K562 (cell line): ENCODE measurements at places on chromosomes 3 and 15. TPM values are rescaled to one million over a fixed set of nuclear protein-coding genes. Genes with fewer than 3 reads are reported as not detected.

GRCh38 chr3:71152892-71153265, 430.6 kb downstream of the FOXP1 start:
- no peak overlapping the region for H3K27ac ChIP-seq
- no peak overlapping the region for H3K4me3 ChIP-seq
- no peak for DNase-seq
- H3K27me3 ChIP-seq: no peaks in the 10 kb centered on the region
- H3K36me3 ChIP-seq: no peaks in the 10 kb centered on the region

DNA sequence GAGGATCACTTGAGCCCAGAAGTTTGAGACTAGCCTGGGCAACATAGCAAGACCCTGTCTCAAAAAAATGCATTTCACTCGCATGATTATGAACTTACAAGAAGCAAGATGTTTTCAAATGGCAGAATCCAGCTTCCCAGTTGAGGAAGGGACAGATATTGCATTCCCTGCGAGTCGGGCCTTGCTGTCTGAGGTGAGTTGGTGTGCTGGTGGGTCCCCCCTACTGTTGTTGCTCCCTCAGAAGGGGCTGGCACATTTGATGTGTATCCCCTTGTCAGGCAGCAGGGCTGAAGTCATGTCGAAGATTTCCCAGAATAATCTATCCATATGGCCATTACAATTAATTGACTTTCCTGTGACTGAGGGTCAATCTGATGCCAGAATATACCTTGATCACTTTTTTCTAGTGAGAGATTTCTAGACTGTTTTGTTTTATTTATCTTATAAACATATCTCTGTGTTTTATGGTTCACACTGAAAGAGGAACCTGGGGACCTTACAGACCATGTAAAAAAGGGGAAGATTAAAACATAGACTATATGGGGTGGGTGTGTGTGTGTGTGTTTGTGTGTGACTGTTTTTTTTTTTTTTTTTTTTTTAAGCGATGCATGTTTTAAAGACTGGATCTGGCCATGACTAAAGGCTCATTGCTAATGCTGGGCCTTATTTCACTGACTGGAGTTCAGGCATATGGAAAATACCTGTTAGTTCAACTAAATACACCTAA, 112.1 kb upstream of the MRPS22 start:
- no peak for DNase-seq
- H3K27ac ChIP-seq: no peak overlapping the region
- H3K4me3 ChIP-seq: no peak overlapping the region
- no peaks in the 10 kb centered on the region for H3K27me3 ChIP-seq

GRCh38 chr15:81959196-81959595, 86.6 kb downstream of the MEX3B start:
- no peaks in the 10 kb centered on the region for H3K27me3 ChIP-seq
- H3K4me1 ChIP-seq: peaks cover 26% of the 10 kb centered on the region
- no peak overlapping the region for H3K27ac ChIP-seq
- H3K36me3 ChIP-seq: no peaks in the 10 kb centered on the region
- DNase-seq: no peak
- no peak overlapping the region for H3K4me3 ChIP-seq

- H3K27ac ChIP-seq: no peak overlapping the region
- no peaks in the 10 kb centered on the region for H3K4me1 ChIP-seq
- H3K36me3 ChIP-seq: no peaks in the 10 kb centered on the region
- peaks cover 4% of the 10 kb centered on the region for H3K27me3 ChIP-seq
Observed at GRCh38 chr3:133448478-133449122, 48.7 kb downstream of the BFSP2 start.

DNA sequence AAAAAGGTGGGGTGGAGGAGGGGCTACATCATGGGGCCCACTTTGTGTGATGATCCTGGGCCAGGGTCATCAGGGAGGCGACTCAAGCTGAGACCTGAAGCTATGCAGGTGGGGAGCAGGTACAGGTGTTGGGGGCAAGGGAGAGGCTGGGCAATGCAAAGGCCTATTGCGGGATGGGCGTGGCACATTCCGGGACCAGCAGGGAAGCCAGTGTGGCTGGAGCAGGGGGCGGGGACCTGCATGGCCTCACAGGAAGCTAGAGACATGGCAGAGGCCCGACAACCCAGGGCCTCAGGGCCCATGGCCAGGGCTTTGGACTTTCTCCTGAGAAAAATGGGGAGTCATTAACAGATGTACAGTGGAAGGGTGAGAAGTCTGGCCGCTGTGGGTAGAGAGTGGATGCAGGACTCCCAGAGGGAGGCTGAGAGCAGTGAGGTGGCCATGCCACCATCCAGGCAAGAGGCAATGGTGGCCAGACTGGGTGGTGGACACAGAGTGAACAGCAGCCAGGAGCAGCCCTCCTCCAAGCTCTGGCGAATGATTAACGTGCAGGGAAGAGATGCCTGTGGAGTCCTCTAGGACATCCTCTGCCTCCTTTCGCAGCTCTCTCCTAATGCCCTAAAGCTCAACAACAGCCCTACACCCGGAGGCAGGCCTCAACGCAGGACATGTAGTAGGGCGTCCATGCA, 122.6 kb upstream of the ATP2B2 start:
- H3K27me3 ChIP-seq: peaks cover 9% of the 10 kb centered on the region; the same call in 2 of the 3 replicates
- DNase-seq: no peak
- no peaks in the 10 kb centered on the region for H3K4me1 ChIP-seq
- no peak overlapping the region for H3K27ac ChIP-seq
- H3K4me3 ChIP-seq: no peak overlapping the region

- no peaks in the 10 kb centered on the region for H3K36me3 ChIP-seq
- no peak overlapping the region for H3K4me3 ChIP-seq
- DNase-seq: no peak
- H3K27me3 ChIP-seq: peaks cover 53% of the 10 kb centered on the region
- H3K4me1 ChIP-seq: peaks cover 17% of the 10 kb centered on the region
- no peak overlapping the region for H3K27ac ChIP-seq
Observed at GRCh38 chr15:92714077-92714476, 58.5 kb upstream of the FAM174B start.

- DNase-seq: no peak
- no peak overlapping the region for H3K4me3 ChIP-seq
- H3K4me1 ChIP-seq: peaks cover 3% of the 10 kb centered on the region; the same call in 1 of the 2 replicates
- no peak overlapping the region for H3K27ac ChIP-seq
- peaks cover 58% of the 10 kb centered on the region for H3K27me3 ChIP-seq
- no peaks in the 10 kb centered on the region for H3K36me3 ChIP-seq
Observed at GRCh38 chr15:66212563-66212921, 41.0 kb downstream of the MEGF11 start.

DNA sequence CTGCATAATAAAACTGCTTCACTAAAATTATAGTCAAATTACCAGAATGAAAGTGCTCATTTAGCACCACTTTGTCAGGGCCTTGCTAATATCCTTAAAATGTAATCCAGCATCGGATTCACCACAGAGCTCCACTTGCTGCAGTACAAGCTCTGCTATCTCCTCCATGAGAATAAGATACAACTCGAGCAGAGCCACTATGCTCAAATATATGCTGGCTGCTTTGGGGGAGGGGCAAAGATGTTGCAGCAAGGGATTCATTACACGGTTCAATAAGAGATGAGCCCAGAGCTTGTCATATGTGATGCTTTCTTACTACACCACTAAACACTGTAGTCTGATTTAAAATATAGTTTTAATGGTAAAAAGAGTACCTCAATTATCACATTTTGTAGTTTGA, 72.2 kb downstream of the DLG1 start:
- H3K36me3 ChIP-seq: no peaks in the 10 kb centered on the region; the same call in 2 of the 3 replicates
- no peak for DNase-seq
- no peak overlapping the region for H3K27ac ChIP-seq
- peaks cover 12% of the 10 kb centered on the region; the same call in 2 of the 3 replicates for H3K4me1 ChIP-seq

GRCh38 chr3:70231266-70231701, 81.2 kb downstream of the MDFIC2 start:
- no peaks in the 10 kb centered on the region for H3K4me1 ChIP-seq
- no peak overlapping the region for H3K4me3 ChIP-seq
- no peak for DNase-seq
- no peak overlapping the region for H3K27ac ChIP-seq
- H3K36me3 ChIP-seq: no peaks in the 10 kb centered on the region

- H3K4me1 ChIP-seq: no peaks in the 10 kb centered on the region; the same call in 1 of the 2 replicates
- no peaks in the 10 kb centered on the region for H3K36me3 ChIP-seq
- no peaks in the 10 kb centered on the region for H3K27me3 ChIP-seq
- DNase-seq: no peak
Observed at GRCh38 chr3:172511783-172512762, 11.2 kb downstream of the TNFSF10 start.

DNA sequence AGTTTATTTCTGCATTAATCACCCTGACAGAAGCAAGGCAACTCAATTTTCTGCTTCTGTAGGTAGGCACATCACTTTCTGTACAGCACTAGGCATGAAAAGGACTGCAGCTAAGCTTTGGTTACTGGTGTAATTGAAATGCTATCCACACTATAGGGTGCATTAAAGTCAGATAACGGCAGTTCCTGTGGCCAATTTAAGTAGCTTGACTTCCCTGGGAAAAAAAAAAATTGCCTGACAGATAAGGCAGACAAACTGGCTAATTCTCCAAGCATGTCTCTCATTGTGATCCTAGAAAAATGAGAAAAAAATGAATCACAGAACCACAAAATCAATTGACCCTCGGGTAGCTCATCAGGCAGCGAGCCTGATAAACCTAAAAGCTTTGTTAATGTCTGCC, 151.4 kb downstream of the MEIS2 start:
- no peaks in the 10 kb centered on the region for H3K27me3 ChIP-seq
- DNase-seq: no peak
- H3K4me1 ChIP-seq: peaks cover 31% of the 10 kb centered on the region
- peaks cover 24% of the 10 kb centered on the region for H3K36me3 ChIP-seq
- H3K4me3 ChIP-seq: no peak overlapping the region

DNA sequence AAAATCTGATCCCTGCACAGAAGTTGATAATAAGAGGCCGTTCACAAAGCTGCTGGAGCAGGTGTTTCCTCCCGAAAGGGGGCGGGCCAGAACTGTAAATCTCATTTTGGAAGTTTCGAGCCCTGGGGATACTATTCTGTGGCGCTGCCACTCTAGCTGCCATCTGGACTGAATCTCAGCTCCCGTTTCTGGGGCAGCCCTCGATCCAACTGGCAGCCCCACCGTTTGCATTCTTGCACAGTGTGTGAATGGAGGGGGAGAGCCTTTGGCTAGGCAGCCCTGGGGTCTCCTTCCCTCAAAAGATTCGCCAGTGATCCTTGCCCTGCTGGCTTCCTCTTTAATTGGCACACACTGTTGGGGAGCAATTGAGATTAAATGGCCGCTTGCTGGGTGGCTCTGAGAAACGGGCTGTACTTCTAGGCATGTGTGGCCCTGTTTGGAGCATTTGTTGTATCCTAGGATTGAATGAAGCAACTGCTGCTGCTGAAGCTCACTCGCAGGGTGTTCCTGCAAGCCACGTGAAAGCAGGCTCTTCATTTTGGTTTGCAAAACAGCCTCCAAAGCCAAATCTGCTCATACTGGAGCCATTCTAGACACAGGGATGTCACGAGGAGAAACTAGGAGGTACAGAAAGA, 57.2 kb upstream of the TOPAZ1 start:
- H3K36me3 ChIP-seq: no peaks in the 10 kb centered on the region
- peaks cover 2% of the 10 kb centered on the region; the same call in 1 of the 3 replicates for H3K27me3 ChIP-seq
- no peak overlapping the region for H3K27ac ChIP-seq
- H3K4me1 ChIP-seq: no peaks in the 10 kb centered on the region

DNA sequence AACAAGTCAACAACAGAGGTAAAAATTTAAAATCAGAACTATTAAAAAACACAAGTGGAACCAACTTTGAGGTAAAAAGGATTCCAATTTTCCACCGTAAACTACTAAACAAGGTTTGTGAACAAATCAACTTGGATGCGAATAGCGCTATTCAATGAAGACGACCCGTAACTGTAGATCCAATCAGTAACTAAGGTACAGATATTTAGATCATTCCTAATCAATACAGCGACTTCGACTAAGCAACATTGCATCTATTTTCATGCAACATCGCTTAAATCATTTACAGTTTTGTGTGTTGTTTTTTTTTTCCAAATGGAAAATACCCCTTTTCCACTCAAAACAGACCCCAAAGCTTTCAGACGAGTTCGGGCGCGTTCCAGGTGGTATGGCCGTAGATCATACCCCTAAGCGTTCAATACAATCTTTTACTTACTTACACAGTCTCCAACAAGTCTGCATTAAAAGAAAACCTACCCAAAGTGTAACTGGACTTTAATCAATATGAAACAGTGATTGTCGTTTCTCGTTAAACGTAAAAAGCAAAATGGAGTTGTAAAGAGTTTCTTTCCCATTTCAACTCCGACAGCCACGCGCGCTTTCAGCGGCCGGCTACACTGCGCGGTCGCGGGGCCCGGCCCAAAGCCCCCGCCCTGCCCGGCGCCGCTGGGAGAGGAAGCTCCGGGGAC, 786 bp downstream of the RHOA start:
- H3K36me3 ChIP-seq: peaks cover 28% of the 10 kb centered on the region; the same call in 2 of the 3 replicates
- H3K27ac ChIP-seq: peak overlapping the region; percentile 96
- DNase-seq: no peak

DNA sequence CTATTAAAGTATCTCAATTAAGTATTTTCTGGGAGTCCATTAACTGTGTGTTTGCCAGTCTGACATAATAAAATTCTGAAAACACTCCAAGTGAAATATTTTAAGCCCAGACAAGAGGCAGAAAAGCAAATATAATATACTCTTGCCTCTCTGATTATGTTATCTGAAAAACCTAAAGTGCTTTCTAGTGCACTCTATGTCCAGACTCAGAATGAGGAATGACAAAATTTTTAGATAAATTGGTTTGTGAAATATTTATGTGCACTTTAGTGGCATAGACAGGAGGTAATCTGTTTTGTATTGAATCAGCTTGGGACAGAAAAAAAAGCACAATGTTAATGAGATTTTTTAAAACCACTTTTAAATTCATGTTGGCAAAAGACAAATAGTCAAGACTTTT, 508.2 kb upstream of the SUCLG2 start:
- no peaks in the 10 kb centered on the region for H3K4me1 ChIP-seq
- H3K36me3 ChIP-seq: no peaks in the 10 kb centered on the region
- no peak for DNase-seq
- H3K27me3 ChIP-seq: no peaks in the 10 kb centered on the region
- H3K4me3 ChIP-seq: no peak overlapping the region

- no peaks in the 10 kb centered on the region for H3K36me3 ChIP-seq
- H3K27ac ChIP-seq: no peak overlapping the region
- H3K4me1 ChIP-seq: no peaks in the 10 kb centered on the region
- no peak for DNase-seq
- H3K27me3 ChIP-seq: no peaks in the 10 kb centered on the region; the same call in 1 of the 2 replicates
- no peak overlapping the region for H3K4me3 ChIP-seq
Observed at GRCh38 chr3:150105886-150106612, 135.4 kb upstream of the PFN2 start.

The MAGI1 gene
- 45.7 and 46.3 TPM in 2 replicates for total RNA-seq

The FGD5 gene
- total RNA-seq: 0.13 and 0.18 TPM in 2 replicates

The POLQ gene
- 8.8 and 10.8 TPM in 2 replicates for total RNA-seq

The TMCO5A gene
- not detected in 2 replicates for total RNA-seq

The GOLGA8R gene
- total RNA-seq: 0.04 and 0.11 TPM in 2 replicates
